ENCODE measurements at places on chromosomes 4 and X.
A peak's percentile ranks its signal among the peaks of the same experiment; 100 is the strongest.

DNA sequence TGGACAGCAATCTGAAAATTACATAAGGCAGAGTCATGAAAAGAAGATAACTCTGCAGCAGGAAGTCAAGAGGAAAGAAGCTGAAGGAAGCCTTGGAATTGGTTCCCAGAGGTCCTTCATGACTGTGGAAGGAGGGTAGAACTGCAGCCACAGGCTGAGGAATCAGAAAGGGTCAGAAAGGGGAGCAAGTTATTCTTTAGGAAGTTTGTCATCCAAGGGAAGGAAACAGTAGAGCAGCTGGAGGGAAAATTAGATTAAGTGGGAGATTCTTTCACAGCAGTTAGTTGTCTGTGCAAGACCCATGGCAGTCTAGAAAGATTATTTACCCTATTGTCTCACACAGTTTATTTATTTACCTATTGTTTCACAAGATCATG is 9.3 kb upstream of the ADH1C start:
- no peak for DNase-seq

DNA sequence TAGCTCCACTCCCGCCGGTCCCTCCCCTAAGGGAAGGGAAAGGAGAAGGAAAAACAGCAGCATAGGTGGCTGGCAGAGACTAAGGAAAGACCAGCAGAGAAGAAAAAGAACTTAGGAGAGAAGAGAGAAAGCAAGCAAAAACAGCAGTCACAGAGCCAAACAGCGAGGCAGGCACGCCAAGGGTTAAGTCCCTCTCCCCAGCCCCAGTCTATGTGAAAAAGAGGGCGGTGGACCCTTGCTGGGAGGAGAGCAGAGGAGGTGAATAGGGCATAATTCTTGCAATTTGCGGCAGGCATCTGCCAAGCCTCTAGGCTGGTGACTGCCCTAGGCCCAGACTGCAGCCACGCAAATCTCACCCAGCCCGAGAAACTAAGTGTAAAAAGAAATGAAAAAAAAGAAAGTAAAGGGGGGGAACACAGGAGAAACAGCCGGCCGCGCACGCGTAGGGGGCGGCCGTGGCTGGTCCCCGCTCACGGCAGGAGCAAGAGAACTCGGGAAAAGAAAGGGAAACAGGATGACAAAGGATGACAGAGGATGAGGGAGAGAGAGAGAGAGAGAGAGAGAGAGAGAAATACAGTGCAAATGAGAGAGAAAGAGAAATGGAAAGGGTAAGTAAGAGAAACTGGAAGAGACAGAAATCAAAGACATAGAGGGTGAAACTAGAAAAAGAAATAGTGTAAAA is 48.6 kb downstream of the MAGEA9 start:
- peak; percentile 54 for DNase-seq

- no peak for DNase-seq
Measured at GRCh38 chr4:133124746-133125145, 24.3 kb upstream of the PCDH10 start.

GRCh38 chr4:185811509-185812364 is at the start of gene SORBS2:
TSS of gene SORBS2 (minus strand) at chr4:185812194. CDS start at chr4:185690571, 121,623 bp downstream.
- DNase-seq = peak; percentile 6

GRCh38 chr4:169283114-169283509 is 12.4 kb upstream of the SH3RF1 start:
- peak; percentile 95 for DNase-seq

DNA sequence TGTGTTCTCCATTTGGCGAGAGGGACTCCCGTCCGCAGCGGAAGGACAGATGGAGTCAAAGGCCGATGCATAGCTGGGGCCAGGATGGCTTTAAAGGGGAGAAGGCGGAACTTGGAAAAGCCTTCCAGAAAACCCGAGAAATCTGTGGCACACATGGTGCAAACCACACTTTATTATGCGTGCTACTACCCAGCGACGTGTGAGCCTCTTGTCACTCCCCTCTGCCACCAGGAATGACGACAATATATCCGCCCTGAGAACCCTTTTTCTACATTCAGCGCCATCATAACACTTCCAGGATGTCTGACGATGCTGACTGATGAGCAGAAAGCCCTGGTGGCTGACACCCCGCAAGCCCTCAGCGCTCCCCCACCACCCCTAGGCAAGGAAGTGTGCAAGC is 689 bp upstream of the DCHS2 start:
- DNase-seq = no peak

- DNase-seq = peak; percentile 2
Measured at GRCh38 chr4:188854436-188854835, 715.2 kb downstream of the TRIML1 start.

DNA sequence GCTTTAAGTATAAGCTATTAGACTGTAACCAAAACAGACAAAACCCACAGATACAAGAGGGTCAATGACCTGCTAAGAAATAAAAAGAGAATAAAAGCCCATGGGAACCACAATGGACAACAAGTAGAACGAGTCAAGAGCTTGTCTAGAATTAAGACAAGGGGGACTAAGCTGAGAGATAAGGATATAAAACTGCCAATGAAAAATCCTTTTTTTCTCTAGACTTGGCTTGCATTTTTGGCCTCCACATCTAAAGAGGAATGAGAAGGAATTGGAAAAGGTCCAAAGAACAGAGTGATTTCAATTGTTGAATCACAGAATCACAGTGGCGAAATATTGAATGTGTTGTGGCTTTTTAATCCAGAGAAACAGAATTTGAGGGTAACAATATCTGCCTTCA is 135.7 kb downstream of the QDPR start:
- DNase-seq = peak; percentile 71

- peak; percentile 40 for DNase-seq
Measured at GRCh38 chr4:48112017-48112667, 21.9 kb downstream of the TXK start.

GRCh38 chr4:121272526-121272925 is 108.3 kb downstream of the QRFPR start:
- DNase-seq = peak; percentile 65

DNA sequence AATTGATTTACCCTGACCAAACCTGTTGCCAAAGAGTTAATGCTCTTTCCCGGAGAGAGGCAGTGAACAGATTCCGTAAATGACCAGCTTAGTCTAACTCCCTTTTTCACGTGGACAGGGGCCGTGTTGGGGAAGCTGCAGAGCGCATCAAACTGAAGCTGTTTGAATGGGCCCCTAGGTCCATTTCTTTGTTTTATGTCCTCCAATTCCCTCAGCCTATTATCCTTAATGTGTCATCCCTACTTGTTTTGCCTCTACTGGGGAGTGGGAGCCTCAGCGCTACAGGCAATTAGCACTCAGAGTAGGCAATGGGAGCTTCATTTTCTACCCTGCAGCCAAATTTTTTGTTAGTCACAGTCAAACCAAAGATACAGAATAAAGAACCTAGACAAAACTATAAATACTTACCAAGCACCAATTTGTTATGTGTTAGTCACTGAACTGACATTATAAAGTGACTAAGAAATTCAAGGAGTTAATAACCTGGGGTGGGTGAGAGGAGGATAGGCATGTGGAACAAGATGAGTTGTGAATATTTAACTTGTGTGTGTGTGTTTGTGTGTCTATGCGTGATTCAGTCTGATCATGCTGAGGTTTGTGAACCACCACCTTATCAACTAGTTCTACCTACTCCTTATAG is 417.4 kb downstream of the PACRGL start:
- peak; percentile 10 for DNase-seq

DNA sequence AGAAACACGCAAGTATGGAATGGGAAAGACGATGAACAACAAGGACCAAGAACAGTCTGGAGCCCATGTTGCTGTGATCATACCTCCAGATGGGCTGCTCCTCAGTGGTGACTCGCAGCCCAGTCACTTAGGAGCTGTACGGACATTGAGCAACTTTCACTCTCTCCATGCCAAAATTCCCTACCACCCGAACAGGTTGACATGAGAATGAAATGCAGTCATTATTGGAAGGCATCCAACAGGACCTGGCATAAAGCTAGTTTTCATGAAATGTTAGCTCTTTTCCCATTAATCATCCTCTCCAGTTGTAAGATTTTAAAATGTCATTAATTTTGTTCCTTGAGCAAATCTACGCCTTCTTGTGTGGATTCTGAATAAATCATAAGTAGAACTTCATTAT is 82.7 kb upstream of the GPM6B start:
- DNase-seq = peak; percentile 86

DNA sequence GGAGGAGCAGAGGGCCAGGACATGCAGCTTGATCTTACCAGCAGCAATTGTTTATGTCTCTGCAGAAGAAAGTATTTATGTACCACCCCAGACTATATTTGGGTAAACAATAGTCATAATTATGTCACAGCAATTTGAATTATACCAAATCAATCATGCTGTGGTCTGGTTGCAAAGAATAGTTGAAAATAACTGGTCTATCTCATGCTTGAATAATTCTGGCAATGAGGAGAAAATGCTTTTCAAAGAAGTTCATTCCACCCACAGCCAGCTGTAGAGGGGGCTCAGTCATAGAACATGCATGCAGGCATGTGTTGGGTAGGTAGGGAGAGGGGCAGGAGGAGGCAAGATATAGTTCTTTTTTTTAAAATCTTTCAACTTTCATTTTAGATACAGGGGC is 399.2 kb downstream of the IL15 start:
- peak; percentile 12 for DNase-seq

DNA sequence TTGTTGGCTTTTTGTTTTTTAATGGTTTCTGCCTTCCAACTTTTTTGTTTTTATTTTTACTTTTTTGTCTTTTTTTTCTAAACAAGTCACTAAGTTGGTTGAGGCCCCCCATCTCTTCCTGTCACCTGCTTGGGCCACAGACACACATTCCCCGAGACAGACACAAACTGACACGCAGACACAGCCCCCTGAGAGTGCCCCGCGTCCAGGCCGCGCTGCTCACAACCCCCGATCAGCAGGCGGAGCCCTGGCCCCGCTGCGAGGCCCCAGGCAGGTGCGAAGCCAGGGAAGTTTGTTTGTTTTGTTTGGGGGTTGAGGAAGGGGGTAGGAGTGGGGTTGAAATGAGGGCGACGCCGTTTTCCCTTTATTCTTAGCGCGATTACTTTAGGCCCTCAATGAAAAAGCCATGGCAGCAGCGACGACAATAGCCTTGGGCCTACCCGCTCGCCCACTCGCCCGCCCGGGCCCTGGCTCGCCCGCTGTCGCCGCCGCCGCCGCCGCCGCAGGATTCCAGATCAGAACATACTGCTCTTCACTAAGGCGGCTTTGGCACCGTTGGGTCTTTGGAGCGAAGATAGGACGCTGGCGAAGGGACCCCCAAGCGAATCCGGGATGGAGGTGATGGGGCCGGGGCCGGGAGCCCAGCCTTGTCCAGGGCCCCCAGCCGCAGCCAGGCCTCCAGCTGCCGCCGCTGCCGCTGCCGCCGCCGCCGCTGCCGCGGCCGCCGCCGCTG is 3.1 kb downstream of the PHOX2B start:
- DNase-seq = no peak

DNA sequence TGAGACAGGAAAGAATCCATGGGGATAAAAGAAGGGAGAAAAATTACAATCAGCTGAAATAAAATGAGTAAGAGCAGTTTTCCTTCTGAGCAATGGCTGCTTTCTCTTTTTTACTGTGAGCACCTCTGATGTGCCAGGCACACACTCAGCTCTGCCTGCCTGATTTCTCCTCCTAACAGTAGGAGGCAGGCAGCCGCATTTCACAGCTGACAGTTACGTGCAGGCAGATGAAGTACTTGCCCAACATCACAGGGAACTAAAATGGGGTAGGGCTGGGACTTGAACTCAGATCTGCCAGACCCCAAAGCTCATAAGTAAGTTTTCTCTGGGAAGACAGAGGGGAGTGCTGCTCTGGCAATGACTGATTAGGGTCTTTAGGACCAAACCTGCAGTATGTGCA is 54.6 kb downstream of the C4orf50 start:
- DNase-seq = no peak
